ENCODE measurements at places on chromosomes 7 and 10.

DNA sequence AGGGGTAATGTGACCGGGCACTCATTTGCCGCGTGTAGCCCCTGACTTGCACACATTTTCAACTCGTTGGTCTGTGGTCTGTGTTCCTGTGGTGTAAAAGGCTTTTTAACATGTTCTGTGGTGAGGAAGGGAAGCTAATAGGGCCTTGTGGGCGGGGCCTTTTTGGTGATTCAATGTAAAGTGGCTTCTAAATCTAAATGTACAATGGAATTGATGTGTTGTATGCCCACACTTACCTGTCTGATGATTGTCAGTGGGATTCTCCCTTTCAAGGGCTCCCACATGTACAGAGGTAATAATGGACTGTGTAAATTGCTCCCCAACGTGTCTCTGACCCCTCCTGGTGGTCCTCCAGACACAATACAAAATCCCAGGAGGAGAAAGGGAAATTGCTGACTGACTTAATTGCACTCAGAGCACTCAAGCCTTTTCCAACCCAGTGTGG lies 43.1 kb upstream of the GATAD1 start:
- no peak for DNase-seq

DNA sequence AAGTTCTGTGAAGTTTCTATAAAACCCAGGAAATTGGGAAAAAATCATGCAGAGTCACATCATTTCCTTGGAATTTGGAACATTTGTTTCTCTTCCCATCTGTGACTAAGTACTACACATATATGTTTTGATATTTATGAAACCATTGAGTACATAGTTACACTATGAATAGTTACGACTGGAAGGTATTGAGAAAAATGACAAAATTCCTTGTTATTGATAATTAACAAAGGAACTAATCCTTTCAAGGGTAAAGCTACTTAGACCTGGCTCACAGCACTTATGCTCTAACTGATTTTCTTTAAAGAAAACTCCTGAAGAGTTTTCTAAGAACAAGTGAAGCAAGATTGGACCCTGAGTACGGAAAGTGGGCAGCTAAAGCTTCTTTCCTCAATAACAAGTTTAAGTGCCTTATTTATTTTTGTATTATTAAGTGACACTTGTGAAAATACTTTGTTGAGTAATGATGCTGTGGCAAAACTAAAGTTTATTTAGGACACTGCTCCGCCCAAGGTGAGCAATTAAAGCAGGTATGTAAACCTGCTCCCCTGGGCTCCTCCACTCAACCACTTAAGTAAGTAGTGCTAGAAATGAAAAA lies 12.0 kb upstream of the GLCCI1 start:
- no peak for DNase-seq

- peak; percentile 20 for DNase-seq
Observed at GRCh38 chr7:22356701-22357310, at the start of gene RAPGEF5. Gene RAPGEF5 (minus strand): TSS chr7:22357154. CDS start chr7:22357060, 94 bp downstream.

DNA sequence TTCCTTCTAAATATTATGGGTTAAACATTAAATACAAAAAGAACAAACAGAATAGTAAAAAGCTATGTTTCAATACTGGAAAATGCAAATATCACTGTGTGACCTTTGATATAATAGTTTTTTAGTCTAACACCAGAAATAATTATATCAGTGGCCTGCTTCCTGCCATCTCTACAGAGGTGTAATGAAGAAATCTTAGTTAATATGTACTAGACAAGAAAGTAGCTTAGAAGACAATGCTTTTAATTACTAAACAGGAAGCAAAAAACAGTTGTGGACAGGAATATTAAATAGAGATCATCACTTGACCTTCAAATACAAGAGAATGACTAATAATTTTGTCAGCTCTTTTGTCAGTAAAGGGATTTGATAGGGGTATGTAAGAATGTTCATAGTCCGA lies 47.4 kb upstream of the LRRN3 start:
- no peak for DNase-seq

DNA sequence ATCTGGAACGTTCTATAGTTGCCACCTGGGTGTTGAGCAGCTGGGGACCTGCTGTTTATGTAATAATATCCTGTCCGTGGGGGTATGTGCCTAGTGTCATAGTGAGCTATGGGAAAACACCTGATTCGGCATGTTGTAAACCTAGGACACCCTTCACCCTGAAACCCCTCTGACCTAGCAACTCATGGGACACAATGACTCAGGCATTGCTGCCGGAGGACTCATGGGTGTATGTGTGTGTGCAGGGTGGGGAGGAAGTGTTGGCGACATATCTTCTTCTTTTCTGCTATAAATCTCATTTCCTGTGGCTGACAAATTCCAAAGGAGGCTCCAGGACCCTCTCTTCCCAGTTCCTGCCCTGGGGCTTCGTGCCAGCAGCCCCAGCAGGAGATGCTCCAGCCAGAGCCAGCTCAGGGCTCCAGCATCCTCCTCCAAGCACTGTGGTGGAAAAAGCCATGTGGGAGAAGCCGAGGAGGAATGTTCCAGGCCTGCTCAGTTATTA lies 77.0 kb upstream of the PODXL start:
- DNase-seq: no peak

Measured in left lung (tissue), 14 donors.